ENCODE measurements at places on chromosomes 3 and 15.

GRCh38 chr3:124559846-124560574 lies 170.2 kb upstream of the UMPS start:
- DNase-seq = peak; percentile 27

GRCh38 chr15:41292521-41292920 lies 39.9 kb downstream of the OIP5 start:
- DNase-seq = no peak

- DNase-seq = no peak
These were observed 8.5 kb downstream of the CRBN start for GRCh38 chr3:3170998-3171397.

DNA sequence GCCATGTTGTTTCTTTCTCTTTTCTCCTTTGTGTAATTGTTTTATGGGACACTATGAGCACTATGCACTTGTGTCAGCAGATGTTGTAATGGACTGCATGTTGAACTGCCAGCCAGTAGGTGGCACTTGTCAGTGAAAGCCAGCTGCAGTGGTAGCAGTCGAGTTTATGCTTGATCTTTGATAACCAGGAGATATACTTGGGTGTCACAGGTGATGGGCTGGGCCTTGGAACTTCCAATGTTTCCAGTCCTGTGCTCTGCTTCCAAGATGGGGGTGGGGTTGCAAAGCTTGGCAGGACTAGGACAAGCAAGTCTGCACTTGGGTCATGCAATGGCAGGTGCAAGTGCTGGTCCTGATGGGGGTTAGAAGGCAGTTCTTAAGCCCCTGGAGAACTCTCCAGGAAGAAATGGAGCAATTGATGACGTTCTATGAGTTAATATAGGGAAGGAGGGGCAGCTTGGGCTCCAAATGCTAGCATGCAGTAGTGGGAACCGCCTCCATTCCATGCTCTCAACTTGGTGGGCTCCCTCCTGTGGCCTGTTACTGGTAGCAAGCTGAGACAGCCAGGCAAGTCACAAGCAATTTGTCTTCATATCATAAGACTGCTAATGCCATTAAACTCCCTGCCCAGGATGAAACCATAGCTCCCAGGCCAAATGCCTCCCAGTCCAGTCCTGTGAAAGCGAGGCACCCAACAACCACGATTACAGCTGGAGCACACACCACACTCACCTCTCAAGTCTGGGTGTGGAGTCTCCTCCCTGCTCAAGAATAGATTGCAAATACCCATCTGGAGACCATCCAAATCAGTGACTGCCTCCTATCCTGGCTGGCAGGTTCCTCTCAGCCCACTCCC lies 287.2 kb downstream of the CGGBP1 start:
- no peak for DNase-seq

DNA sequence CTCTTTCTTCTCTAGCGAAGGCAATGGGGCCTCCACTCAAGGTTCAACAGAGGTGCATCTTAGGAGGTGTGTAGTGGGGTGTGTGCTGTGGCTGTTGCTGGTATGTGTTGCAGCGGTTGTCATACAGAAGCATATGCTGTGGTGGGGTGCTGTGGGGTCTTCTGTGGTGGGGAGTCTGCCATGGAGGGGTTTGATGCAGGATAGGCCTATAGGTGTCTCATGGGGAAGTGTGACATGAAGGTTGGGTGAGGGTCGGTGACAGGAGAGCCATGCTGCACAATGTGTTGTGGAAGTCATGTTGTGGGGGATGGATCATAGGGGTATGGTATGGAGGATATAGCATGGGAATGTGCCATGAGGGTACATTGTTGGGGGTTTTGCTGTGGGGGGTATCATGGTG lies 20.3 kb downstream of the NMNAT3 start:
- DNase-seq = no peak

DNA sequence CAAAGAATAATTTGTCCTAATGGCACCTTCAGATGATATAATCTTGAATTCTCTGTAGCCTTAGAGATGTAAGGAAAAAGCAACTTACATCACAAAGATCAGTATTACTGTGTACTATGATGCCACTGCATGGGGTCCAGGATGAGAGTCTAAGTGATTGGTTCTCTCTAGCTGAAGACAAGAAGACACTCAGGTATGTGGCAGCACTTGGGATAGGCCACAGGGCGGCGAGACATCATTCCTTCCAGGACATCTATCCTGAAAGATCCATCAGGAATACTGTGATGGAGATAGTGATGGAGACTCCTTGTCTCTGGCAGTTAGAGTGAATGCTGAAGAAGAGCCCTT lies 2.5 kb downstream of the CD200 start:
- no peak for DNase-seq

DNA sequence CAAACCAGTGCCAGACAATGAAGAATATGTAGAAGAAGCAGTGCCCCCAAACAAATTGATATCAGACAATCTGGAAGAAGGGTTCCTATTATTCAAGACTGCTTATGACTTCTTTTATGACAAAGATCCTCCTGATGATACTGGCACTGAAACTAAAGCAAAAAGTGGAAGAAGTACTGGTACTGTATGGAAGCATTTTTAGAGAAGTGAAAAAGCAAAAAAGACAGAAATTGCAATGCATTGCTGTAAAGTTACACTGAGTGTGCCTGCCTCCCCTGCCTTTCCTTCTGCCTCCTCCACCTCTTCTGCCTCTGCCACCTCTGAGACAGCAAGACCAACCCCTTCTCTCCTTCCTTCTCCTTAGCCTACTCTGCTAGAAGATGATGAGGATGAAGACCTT lies 167.6 kb downstream of the PLCL2 start:
- no peak for DNase-seq

DNA sequence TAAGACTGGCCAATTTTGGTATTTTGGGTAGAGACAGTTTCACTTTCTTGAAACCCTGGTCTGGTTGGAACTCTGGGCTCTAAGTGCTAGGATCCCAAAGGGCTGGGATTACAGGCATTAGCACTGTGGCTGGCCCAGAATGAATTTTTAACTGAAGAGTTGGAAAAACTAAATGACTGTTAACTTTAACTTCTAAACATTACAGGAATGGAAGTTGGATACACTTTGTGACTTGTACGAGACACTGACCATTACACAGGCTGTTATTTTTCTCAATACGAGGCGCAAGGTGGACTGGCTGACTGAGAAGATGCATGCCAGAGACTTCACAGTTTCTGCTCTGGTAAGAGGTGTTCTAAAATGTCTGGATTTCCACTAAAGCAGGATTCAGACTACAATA lies 3.5 kb downstream of the EIF4A2 start:
- DNase-seq = no peak

DNA sequence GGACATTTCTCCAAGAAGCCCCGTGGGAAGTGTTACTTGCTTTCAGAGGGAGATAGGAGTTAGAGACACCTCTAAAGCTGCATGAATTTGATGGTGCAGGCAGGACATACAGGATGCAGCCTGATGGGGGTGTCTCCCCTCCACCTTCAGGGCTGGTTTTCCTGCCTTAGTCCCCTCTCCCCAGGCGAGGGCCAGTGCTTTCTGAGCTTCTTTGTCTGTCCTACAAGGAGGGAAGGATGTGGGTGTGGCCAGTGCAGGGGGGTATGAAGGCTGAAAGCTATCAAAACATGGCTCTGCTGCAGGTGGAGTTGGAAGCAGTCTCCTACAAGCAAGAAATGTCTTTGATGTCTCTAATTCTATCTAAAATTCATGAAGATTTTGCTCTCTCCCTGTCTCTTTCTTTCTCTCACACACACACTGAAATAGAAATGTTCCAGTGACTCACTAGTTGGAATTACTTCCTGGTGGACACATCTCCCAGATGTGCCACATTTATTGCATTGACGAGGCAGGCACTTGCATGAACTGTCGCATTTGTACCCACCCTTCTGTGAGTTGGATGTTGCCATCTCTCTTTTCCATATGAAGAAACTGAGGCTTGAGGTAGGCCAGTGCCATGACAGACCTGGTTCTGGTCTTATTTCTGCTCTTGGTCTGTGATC lies 13.9 kb upstream of the PODXL2 start:
- DNase-seq = no peak

GRCh38 chr3:111521891-111522290 lies 20.1 kb upstream of the CD96 start:
- DNase-seq = no peak

DNA sequence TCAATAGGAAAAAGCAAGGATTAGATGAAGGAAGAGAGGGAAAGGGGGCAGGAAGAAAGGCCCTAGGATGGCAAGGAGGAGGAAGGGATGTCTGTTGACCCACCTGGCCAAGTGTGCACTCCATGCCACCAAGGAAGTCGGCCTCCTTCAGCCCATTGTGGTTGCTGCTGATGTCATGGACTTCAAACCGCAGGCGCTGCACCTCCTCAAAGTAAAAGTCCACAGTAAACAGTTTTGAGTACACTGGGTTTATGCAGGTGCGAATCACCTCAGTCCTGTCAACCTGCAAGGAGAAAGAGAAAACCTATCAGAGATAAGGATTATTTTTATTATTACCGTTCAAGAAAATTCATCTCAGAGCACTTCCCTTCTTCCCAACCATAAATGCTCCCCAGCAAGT lies 220.6 kb upstream of the MRPL3 start:
- DNase-seq = no peak

- DNase-seq = no peak
These were observed 1.1 kb downstream of the ANKRD63 start for GRCh38 chr15:40281801-40282146.

DNA sequence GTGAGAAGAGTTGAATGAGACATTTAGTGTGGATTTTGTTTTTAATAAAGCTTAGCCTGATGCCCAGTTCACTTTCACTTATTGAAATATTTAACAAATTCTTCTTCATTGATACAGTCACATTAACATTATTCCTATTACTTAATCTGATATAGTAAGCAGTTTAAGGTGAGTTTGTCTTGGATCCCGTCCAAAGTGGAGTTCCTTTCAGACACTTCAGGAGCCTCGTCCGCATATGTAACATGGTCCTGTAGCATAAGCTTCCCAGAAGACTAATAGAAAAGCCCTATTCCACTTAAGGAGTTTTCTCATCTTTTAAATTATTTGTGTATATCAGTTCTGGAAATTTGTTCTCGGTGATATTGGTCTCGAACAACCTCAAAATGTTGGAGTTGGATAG lies 39.7 kb upstream of the MLF1 start:
- DNase-seq = no peak

- DNase-seq = no peak
These were observed 303.8 kb downstream of the TLE3 start for GRCh38 chr15:69793781-69794451.

- DNase-seq = no peak
These were observed 49.1 kb downstream of the EBLN2 start for GRCh38 chr3:73110530-73110929.

- DNase-seq = no peak
These were observed 59.0 kb downstream of the ETFA start for GRCh38 chr15:76252249-76252648.

DNA sequence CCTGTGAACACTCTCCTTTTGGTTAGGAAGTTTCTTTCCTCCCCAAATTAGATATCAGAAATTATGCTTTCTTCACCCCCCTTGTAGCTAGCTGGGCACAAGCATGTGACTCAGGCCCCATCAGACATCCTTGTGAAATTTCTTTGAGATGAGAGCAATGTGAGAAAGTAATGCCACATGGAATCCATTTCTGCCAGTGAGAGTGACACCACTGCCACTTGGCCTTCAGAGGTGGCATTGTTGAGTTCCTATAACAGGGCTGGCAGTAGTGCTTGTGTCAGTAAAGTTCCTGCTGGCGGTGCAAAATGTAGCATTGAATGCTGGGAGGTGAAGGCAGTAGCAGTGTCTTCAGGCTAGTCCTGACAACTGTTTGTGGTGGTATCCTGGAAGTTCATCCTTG lies 80.7 kb upstream of the ZNF280D start:
- no peak for DNase-seq

GRCh38 chr3:194176274-194176991 lies 40.5 kb downstream of the HES1 start:
- DNase-seq = no peak
